Amygdala (tissue), 56 donors: ENCODE measurements at places on chromosomes 7 and 10.

DNA sequence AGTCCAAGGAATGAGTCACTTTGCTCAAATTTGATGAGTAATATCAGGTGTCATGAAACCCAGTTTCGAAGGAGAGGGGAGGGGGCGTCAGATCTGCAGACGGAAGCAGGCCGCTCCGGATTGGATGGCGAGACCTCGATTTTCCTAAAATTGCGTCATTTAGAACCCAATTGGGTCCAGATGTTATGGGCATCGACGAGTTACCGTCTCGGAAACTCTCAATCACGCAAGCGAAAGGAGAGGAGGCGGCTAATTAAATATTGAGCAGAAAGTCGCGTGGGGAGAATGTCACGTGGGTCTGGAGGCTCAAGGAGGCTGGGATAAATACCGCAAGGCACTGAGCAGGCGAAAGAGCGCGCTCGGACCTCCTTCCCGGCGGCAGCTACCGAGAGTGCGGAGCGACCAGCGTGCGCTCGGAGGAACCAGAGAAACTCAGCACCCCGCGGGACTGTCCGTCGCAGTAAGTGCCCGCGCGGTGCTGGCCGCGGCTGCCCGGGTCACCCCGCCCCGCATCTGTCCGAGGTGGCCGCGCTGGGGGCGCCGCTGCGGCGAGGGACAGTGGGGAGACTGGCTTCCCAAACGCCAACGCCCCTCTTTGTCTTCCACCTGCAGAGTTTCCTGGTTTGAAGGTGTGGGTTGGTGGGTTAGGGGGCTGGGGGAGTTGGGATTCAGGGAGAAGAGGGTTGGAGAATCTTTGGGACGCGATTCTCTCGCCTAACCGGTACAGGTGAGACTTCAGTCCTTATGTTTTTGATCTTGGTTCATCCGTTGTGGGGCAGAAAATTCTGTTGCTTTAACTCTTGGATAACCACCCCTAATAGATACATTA, at the start of gene TAC1:
TSS of gene TAC1 (plus strand) at position 351 of the 829 bp plus-strand sequence. CDS start 527 bp downstream, outside the sequence.
- no peak for DNase-seq

DNA sequence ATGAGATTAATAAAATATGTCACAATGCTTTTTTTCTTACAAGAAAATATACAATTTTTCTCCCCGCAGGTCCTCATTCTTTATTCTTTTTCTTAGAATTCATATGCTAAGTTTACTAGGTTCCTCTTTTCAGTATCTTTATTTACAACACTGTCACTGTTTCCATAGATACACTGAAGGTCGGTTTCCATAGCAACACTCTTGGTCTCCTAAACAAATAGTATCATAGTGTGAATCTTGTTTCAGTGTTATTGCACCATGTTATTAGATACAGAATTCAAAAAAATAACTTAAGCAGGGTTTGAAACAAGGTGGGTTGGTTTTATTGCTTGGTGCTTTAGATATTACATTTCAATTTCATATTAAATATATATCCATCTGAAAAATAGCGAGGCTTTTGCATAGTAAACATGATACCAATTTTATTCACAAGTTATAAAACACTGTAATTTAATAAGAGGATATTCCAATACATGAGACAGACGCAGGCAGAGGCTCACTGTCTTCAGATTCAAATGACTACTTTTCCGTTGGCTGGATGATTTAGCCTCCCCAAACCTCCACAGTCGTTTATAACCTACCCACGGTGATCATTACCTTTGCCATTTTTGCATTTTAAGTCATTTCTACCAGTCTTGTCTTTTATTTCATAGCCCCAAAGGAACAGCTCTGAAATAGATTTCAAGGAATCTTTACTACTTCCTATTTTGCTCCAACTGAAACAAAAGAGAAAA, 88.9 kb upstream of the KLF6 start:
- no peak for DNase-seq

GRCh38 chr10:86401588-86402282, 35.1 kb upstream of the GRID1 start:
- no peak for DNase-seq

DNA sequence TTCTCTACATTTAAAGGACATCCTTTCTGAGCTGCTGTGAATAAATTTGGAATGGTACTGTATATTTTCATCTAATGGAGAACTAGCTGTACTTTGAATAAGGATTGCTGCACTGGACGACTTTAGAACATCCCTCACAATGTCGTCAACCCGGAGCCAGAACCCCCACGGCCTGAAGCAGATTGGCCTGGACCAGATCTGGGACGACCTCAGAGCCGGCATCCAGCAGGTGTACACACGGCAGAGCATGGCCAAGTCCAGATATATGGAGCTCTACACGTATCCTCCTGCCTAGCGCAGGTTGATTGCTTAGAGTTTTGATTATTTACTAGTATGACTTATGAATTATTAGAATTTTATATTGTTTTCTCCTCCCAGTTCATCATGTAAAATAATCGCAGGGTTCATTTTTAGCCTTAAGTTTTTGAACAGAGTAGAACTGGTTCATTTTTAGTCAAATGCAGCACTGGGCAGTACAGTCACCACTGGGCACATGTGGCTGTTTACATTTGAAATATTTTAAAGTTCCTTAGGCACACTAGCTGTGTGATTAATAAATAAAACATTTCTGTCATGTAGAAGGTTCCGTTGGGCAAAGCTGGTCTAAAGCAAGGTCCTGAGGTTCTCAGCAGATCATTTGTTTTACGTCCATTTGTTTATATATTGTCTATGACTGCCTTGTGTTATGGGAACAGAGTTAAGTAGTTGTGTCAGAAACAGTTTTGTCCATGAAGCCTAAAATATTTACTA, 31.5 kb downstream of the CUL1 start:
- DNase-seq, result no peak

GRCh38 chr7:135217645-135218509, 6.6 kb upstream of the WDR91 start:
- DNase-seq, result no peak
